GM23338 (cell line): ENCODE measurements at places on chromosomes 6 and 20.

- no peak for DNase-seq
These were observed 110.0 kb downstream of the PPP1R14C start for GRCh38 chr6:150252714-150253444.

DNA sequence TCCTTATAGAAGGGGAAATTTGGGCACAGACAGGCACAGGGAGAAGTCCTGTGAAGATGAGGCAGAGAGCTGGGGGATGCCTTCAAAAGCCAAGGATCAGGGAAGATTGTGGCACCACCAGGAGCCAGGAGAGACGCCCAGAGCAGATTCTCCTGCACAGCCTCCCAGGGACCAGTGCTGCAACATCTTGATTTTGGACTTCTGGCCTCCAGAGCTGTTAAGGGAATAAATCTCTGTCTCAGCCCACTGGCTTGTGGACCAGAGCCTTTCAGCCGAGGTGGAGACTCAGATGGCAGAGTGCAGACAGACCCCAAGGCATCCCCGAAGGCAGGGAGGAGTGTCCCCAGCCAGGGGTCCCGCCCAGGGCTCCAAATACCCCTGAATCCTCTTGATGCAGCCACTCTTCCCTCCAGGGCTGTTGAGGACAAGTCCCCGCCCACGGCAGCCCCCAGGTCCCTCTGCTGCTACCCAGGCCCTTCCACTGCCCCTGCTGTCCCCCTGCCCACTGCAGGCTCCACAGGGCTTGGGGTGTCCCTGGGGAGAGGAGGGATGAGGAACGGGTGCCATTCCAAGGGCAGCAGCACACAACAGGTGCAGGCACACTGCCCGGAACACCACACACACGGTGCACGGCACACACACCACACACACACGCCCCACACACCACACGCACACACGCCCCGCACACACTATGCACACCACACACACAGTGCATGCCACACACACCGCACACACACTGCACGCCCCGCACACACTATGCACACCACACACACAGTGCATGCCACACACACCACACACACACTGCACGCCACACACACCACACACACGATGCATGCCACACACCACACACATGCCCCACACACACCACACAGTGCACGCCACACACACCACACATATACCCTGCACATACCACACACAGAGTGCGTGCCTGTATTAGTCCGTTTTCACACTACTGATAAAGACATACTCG is 311.4 kb downstream of the TAF4 start:
- no peak for DNase-seq

GRCh38 chr6:21151119-21151518 is 442.4 kb upstream of the SOX4 start:
- no peak for DNase-seq

- no peak for DNase-seq
These were observed 49.1 kb downstream of the NFATC2 start for GRCh38 chr20:51493346-51493791.

DNA sequence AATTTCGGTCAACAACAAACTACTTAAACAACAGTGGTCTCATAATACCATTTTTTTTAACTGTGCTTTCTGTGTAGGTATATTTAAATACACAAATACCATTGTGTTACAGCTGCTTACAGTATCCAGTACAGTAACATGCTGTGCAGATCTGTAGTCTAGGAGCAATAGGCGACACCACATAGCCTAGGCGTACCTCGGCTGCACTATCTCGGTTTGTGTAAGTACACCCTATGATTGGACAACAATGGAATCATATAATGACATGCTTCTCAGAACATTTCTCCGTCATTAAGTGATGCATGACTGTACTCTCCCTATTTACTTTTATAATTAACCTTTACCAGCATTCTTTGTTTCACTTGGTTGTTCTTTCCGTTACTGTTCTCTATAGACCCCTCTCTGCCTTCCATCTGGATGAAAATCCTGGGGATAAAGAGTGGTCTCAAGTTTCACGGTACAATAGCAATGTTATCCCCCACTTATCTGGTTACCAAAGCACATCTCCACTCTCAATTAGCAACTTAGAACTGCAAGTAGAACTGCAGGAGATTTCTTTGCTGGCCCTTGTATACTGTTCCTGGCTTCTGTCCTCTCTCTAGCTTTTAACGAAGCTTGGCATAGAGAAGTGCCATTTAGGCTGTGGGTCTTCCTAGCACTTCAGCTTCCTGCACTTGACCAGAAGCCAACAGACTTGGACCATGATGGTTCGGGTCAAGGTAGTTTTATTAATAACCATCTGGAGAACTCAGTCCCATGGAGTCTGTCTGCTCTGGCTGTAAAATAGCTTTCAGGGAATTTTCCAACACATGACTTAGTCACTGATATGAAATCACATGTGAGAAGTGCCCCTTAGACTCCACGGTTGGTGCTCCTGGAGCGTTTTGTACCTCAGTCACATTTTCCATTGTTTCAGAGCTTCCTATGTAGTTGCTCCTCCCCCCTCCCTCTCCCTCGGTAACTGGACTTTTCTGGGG is 80.4 kb upstream of the POPDC3 start:
- DNase-seq, result no peak

DNA sequence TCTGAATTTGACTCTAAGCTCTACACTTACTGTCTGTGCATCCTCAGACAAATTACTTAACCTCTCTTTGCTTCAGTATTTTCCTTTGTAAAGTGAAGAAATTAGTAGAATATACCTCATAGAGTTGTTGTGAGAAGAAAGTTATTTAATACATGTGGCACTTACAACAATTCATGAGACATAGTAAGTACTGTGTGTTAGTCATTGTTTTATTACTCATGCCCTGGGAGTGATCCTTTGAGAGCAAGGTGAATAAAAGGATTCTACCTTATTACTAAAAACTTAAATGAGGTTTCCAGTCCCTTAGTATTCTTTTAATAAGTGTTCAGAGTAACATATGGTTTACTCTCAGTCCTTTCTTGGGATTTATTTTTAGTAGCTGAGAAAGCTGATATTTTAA is 233.6 kb upstream of the MAP3K7 start:
- no peak for DNase-seq
